Type B pancreatic cell (in vitro differentiated cells): ENCODE measurements at places on chromosomes 2 and 18. TPM values are rescaled to one million over a fixed set of nuclear protein-coding genes. Genes with fewer than 3 reads are reported as not detected.

DNA sequence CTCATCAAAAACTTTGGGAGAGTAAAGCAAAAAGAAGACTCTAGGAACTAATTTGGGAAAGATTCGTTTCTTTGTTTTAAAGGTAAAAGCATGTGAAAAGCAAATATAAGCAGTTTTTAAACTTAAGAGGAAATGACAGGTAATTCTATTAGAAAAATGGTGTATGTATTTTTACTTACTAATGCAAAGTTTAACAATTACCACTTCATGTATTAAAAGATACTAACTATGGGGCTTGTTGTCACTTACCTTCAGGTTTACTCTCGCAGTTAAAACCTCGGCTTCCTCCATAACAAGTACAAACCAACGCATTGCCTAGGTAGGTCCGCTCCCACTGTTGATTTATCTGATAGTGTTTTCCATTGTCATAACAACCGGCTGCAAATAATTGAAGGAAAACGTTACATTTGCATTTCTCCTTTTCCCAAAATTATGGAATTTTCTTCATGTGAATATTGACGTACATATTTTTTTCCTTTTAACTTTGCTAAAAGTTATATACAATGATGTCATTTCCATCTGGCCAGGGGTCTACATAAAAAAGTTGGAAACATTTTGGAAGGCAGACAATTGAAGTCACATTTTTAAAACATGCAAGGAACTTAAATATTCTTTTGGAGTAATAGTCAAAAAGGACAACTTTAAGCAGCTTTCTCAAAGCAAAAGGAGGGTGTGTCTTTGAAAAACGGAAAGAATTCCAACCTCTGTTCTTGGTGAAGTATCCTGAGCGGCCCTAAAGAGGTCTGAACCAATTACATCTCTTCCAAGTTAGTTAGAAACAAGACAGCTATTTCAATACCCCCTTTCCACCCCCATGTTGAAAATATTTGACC, 1.2 kb downstream of the FN1 start:
- DNase-seq: no peak

GRCh38 chr2:127175751-127176354, 44.2 kb downstream of the CYP27C1 start:
- DNase-seq: no peak

- DNase-seq: no peak
Measured at GRCh38 chr2:226771067-226771466, 28.6 kb downstream of the IRS1 start.

DNA sequence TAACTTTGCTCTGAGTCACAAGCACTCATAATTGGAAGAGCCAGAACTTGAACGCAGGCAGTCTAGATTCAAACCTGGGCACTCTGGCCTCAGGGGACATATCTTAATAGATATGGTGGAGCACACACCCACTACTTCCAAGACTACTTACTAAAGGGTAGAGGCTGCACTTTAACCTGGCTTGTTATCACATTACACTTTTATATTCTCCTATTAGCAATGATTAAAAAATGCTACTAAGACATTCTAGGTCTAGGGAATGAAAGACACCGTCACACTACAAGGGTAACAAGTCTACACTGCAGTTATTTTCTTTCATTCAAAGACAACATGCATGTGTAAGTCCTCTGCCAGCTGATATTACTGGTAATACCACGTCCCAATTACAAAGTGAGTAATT, 258.8 kb downstream of the ZNF521 start:
- no peak for DNase-seq

- no peak for DNase-seq
Measured at GRCh38 chr2:6791682-6792081, 74.0 kb downstream of the CMPK2 start.

DNA sequence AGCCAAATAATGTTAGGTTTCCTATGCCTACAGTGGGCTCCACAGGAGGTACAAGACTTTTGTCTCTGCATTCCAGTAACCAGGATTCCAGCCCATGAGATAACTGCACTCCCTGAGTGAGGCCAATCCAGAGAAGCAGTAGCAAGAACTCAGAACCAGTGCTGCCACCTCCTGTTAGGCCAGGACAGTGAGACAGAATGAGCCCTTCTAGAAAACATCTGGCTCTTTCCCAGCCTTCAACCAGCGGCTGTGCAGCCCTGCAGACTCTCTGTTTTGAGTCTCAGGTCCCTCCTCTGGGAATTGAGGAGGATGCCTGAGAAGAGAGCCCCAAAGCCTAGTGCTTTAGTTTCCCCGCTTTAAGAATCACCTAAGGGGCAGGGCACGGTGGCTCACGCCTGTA, 44.2 kb downstream of the ARID5A start:
- no peak for DNase-seq

DNA sequence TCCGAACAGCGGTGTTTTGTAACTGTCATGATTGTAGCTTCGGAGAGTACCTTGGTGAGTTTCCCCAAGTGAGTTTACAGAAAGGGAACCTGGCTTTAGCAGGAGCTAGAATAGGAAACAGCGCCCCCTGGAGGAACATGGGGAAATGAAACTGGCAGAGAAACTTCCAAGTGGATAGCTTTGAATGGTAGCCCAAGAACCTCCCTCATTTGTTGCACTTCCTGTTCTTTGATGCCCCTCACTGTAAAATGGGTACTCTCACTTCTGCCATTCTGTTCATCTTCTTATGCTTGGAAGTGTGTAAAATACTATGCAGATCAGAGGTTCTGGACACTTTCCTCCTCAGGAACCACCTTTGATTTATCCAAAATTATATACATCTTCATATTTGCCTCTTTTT, 36.2 kb downstream of the CHST10 start:
- peak; percentile 79 for DNase-seq

GRCh38 chr2:152166633-152167032, 8.9 kb downstream of the STAM2 start:
- DNase-seq: no peak

DNA sequence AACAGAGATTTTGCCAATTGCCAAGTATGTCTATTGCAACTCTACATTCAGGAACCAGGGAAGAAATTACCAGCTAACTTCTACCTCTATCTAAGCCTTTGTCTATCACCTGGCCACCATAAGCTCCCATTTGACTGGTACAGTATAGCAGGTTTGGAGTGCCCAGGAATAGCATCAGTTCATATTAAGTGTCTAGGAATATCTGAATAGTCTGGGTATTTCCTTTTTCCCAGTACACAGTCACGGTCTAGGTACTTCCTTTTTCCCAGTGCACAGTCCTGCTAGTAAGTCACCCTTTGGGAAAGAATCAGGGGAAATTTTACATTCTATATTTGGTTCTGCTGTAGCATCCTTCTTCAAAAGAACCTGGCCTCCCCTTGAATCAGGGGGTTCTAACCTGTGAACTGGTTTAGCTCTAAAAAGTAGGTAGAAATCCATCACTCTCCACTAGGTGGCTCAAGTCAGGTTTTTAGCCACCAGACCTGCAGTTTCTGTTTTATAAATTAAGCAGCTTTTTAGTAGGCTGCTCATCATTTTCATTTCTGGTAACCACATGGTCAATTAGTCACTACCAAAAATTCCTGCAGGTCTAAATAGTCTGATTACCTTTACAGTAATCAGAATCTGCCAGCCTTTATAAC, 49.3 kb upstream of the DNAJC10 start:
- DNase-seq: no peak

DNA sequence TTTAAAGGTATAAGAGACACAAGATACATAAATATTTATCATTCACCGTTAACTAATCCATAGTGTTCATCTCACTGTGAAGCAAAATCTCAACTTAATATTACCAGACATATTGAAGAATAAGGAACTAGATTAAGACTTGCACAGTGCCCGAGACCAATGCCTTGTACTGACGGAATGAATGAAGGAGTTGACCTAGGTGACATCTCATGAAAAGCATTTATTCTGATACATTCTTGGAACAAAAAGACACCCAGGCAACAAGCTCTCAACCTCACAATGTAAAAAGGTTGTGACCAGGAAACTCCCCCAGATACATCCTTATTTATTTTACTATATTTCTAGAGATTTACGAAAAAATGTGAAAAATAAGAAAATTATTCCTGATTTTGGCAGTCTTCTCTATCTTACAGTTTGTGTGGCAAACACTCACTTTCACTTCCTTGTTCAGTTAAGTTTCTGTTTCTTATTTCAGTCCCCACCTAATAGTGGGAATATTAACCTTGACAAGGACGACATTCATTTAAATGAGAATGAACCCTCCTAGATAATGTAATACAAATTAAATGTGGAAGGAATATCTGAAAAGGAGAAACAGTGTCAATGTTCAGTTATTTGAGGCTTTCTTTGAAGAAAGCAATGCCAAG, 28.4 kb downstream of the M1AP start:
- DNase-seq: no peak

- no peak for DNase-seq
Measured at GRCh38 chr2:216606551-216607276, 26.5 kb upstream of the IGFBP2 start.

GRCh38 chr2:19667085-19667484, 234.7 kb downstream of the TTC32 start:
- DNase-seq: no peak

- DNase-seq: no peak
Measured at GRCh38 chr18:64118406-64118805, 30.5 kb downstream of the LINC00305 start.

The IL1R1 gene
- 15.8 and 31.7 TPM in 2 replicates for total RNA-seq

The SLC14A1 gene
- total RNA-seq: 0.76 and 2.4 TPM in 2 replicates

The LHCGR gene
- total RNA-seq: 0.40 and 0.92 TPM in 2 replicates

The TSPYL6 gene
- total RNA-seq: not detected in 2 replicates

The RAD51AP2 gene
- total RNA-seq: 0.12 TPM in 2 replicates

The PDE11A gene
- total RNA-seq: 0.67 and 2.0 TPM in 2 replicates

The ZNF396 gene
- total RNA-seq: 4.8 and 4.9 TPM in 2 replicates
